ENCODE measurements at places on chromosomes 6 and 20.

DNA sequence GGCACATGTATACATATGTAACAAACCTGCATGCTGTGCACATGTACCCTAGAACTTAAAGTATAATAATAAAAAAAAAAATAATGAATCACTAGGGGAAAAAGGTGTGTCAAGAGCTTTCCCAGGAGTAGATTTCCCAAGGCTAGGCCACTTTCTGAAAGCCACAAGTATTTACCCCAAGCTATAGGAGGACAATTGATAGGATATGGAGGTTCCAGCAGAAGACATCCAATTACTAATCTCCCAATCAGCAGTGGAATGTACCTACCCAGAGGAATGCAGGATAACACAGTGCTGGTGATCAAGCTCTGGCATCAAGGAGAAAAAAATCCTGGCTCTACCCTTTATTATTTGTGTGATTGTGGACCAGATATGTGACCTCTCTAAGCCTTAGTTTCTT, 562.7 kb downstream of the RFPL4B start:
- DNase-seq = no peak

- no peak for DNase-seq
Observed at GRCh38 chr6:35310265-35310831, 12.7 kb downstream of the DEF6 start.

- DNase-seq = no peak
Observed at GRCh38 chr20:44367746-44368145, 12.2 kb downstream of the HNF4A start.

- no peak for DNase-seq
Observed at GRCh38 chr20:25313593-25313992, 65.7 kb downstream of the PYGB start.

GRCh38 chr20:33061658-33062028, 7.9 kb downstream of the BPIFB3 start:
- no peak for DNase-seq

DNA sequence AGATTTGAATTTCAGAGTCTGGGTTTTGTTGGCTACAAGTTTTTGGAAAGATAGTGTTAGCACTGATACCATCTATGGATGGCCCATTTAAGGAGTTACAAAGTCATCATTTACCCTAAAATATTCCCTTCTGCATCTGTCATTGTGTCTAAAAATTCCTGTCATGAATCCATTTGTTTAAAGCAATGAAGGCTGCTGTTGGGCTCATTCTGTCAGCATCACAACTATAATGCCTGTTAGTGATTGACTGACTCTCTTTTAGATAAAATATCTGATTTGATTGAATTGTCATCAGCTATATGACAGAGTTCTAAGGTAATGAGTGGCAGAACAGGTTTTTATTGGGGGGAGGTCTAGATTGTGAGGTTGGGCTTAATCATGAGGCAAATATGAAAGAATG, 167.6 kb upstream of the IMPG1 start:
- DNase-seq = no peak

DNA sequence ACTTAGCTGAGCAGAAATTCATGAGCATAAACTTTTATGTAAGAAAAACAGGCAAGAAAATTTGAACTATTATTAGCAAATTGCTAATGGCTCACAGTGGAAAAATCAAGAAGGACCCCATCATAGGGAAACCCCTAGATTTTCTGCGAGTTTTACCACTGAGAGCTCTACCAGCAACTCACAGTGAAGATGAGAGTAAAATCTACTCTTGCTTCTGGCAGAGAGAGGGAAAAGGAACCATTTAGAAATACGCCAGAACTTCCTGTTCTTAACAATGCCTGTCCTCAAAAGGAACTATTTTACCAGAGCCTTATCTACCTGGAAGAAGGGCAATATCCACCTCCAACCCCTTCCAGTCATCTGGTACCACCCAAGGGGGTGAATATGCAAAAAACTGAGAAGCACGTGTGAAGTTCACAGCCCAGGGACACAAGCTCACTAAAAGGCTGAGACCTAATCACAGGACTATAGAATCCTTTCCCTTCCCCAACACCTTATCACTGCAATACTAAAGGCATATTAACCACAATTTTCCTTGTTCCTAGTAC, 34.4 kb upstream of the ASF1A start:
- DNase-seq = no peak

DNA sequence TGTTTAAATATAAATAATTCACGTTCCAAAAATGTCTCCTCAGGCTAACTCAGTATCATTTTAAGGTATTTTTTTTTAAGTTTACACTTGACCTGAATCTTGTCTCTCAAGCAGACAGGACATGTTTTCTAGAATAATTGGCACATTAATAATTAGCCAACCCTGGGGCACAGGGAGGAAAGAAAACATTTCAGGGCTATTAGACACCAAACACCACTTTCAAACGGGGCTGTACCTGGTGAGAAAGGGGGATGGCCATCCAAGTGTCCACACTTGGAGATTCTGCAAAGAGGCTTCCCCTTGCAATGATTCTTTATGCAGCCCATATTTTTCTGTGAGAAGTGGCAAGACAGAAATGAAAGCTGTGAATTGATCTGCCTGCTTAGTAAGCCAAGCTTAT, 560.8 kb downstream of the CD109 start:
- no peak for DNase-seq

DNA sequence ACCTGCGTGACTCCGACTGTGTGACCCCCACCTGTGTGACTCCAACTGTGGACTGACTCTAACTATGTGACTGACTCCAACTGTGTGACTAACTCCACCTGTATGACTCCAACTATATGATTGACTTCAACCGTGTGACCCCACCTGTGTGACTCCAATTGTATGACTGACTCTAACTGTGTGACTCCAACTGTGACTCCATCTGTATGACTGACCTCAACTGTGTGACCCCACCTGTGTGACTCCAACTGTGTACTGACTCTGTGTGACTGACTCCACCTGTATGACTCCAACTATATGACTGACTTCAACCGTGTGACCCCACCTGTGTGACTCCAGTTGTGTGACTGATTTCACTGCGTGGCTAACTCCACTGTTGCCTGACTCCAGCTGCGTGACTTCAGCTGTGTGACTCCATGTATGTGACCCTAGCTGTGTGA, 38.6 kb downstream of the SYNJ2 start:
- DNase-seq = no peak

- DNase-seq = no peak
Observed at GRCh38 chr20:44761423-44761822, 15.8 kb downstream of the KCNK15 start.

GRCh38 chr6:3744901-3745470, 6.5 kb downstream of the PXDC1 start:
- no peak for DNase-seq
